ENCODE measurements at places on chromosomes 2 and 18. TPM values are rescaled to one million over a fixed set of nuclear protein-coding genes. Genes with fewer than 3 reads are reported as not detected.

Gene LIMS4
- total RNA-seq: 0.07 TPM

Gene CYS1
- 0.63 TPM for total RNA-seq

DNA sequence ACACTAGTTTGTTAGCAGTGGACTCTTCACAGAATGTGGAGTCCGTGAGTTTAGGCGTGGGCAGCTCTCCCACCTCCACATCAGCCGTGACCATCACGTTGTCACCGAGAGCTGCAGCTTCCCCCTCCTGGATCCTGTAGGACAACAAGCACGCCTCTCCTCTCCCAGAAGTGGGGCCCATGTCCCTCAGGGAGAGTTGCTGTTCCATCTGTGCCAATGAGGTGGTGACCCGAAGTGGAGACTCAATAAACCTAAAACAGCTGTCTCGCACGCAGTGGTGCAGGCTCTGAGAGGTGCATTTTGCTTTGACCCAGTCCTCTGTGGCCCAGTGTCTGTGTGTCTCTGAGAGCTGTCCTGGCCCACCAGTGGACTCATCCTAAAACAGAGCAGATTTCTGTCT, 456.5 kb upstream of the SOX11 start:
- DNase-seq: no peak

Gene POTEC
- not detected for total RNA-seq

Gene UGT1A6
- total RNA-seq: not detected

DNA sequence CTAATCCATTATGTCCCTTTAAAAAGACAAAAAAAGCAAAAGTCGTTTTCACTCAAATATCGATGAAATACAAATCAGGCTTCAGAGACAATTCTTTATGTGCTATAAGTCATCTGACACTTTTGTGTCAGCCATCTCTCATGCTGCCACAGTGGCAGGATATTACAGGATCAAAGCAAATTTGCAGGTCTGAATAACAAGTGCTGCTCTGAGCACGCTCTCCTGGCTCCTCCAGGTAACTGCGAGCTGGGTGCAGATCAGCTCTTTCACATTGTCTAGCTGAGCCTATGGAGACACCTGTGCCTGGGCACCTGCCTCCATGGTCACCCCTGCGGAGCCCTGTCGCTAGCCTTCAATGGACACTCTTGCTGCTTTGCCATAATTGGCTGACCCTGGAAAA, 250.2 kb upstream of the RAB12 start:
- no peak for DNase-seq

GRCh38 chr18:49961271-49961670, 147.9 kb upstream of the ACAA2 start:
- DNase-seq: no peak

Gene UGT1A3
- total RNA-seq: not detected

DNA sequence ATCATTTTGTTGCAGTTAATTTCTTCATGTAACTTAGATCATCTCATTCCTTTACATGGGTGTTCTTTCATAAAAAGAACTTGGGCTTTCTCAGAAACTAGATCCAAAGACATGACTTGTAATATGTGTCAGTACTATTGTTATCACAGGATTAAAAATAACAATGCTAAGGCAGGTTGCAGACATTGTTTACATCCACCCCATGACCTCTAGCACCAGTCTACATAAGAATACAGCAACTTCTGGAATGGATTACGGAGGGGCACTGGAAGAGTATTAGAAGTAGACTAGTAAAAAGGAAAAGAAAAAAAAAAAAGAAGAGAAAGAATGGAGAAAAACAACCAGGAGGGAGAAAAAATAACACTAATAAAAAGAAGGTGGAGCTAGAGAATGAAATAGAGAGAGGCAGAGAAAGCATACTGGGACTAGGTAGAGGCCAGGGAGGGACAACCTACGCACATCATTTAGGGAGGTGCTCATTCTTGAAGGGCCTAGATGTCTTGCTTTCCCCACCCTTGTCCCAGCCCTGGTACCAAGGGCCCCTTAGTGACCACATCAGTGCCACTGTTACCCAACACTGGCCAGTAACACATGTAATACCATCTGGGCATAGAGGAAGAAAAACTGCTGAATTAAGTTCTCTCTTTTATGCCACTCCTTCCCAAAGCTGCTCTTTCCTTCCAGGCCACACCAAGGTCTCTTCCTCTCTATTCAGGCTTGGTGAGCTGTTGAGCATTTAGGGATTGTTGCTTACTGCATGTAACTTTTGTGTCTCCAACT, 70.6 kb upstream of the KLF7 start:
- DNase-seq: no peak

DNA sequence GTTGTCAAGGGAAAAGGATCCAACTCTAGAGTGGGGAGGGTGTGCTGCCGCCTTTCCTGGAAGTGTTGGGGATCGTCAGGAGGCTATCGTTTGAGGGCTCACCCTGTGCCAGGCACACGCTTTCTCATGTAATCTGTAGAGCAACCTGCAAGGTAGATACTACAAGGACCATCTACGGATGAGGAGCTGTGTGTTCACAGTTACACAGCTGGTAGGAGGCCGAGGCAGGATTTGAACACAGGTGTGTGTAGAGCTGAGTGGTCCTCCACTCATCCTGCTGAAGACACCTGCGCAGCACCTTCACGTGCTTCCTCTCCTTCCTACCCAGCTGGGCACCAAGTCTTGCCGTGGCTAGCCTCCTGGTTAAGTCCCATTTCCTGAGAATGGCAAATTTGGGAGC, 68.3 kb downstream of the MARCO start:
- DNase-seq: no peak

Gene TMEM169
- total RNA-seq: 1.1 TPM

DNA sequence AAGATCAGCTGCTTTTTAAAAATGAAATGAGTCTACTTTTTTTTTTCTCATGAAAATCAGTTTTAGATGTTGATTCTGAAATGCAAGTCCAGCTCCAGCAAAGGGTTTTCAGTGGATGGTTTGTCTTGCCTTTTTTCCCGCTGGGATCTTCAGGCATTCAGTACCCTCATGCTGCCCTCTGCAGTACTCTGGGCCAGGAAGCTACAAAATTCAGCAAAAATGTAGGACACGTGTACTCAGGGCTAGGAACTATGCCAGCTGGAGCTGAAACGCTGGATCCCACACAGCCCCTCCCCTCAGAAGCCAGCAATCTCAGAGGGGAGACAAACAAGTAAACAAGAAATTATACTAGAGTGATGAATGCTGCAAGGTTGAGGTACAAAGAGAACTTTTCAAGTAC, 97.3 kb downstream of the MMADHC start:
- no peak for DNase-seq

Gene ERMN
- 0.04 TPM for total RNA-seq

- DNase-seq: no peak
Measured at GRCh38 chr2:133422931-133423351, 145.3 kb downstream of the NCKAP5 start.

Gene AMER3
- 0.14 TPM for total RNA-seq

- DNase-seq: no peak
Measured at GRCh38 chr2:17661460-17661859, 92.2 kb downstream of the SMC6 start.

DNA sequence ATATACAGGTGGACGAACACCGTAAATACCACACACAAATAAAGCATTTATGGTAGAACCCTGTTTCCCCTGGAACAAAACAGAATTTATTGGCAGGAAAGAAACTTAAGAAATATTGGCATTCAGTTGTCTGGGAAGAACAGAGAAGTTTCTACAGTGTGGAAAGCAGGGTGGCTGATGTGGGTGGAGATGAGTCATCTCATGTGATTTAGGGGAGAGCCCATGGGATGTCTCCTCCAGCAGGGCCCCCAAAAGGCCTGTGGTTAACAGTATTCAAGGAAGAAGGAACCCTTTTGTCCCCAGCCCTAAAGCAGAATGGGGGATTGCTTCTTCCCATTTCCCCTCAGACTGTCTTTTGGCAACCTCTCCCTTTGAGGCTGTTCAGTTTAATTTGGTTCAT, 24.2 kb downstream of the SIX3 start:
- DNase-seq: no peak

DNA sequence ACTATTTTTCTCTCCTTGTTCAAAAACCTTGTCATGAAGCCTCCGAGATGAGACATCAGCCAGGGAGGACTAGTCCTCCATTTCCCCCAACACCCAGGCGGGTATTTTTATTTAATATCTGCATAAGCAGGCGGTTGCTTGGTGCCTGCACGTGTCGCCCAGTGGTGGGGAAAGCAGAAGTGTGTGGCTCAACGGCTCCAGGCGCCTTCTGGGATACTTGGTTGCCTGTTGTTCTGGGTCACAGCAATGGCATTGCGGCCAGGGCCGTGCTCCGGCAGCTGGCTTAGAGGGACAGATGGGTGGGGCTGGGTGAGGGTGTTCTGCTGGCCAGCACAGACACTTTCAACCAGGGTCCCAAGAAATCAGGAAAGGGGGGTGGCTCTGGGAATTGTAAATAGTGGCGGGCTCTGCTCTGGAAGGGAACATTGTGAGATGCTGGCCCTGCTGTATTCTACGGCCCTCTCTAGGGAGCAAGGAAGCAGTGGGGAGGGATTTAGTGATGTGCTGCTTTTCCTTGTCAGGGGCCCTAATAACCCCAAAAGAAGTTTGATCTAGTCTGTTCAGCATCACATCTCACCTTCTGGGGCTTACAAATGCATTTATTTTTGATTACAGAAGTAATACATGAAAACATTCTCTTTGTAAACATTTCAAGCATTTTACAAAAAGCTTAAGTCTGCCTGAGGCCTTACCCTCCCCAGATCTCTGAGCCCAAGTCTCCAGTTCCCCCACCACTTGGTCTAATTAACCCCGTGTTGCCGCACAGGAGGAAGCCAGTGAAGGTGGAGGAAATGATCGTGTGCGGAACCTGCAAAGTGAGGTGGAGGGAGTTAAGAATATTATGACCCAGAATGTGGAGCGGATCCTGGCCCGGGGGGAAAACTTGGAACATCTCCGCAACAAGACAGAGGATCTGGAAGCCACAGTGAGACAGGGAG, 1.1 kb downstream of the VAMP8 start:
- peak; percentile 46 for DNase-seq

Gene ALPP
- total RNA-seq: 0.15 TPM

GRCh38 chr2:162490052-162490717, 146.3 kb downstream of the GCA start:
- DNase-seq: no peak

Gene DCDC2C
- total RNA-seq: not detected

DNA sequence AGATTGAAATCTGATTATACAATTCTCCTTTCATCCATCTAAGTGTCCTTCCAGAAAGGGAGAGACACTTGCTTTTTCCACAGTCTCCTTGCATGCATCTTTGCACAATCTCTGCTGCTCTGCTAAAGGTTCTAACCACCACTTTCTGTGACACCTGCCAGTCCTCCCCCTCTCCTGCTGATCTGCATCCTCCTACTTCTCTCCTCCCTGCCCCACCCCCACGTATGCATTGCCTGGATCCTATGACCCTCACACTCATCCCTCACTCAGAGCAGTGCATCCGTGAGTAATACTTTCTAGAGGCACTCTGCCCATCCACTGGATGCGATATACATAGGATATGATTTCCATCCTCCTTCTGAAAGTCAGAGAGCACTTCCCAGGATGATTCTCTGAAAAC, 27.7 kb upstream of the TRAPPC8 start:
- DNase-seq: peak; percentile 46

DNA sequence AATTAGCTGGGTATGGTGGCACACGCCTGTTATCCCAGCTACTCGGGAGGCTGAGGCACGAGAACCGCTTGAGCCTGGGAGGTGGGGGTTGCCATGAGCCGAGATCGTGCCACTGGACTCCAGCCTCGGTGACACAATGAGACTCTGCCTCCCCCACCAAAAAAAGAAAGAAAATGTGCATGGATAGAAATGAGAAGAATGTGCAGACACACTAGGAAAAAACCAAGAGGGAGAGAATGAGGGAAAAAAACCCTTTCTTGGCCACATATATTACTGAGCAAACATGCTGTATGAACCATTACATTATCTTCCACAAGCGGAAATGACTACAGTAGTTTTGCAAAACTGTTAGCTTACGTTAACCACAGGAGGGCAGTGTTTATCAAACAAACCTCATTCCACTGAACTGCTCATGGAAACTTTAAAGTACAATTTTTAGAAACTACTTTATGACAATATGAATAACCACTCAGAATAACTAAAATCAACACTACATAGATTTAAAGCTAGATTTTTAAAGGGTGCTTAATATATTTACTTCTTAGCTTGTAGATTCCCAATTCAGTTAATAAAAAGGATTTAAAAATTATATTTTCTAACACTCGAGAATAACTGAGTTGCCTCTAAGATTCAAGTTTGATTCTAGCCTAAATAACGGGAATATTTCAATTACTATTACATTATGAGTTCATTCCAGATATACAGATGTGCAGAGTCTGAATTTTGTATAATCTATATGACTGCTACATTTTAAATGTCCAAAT, 26.4 kb downstream of the ASXL2 start:
- peak; percentile 30 for DNase-seq

- DNase-seq: no peak
Measured at GRCh38 chr18:61703508-61703907, 189.3 kb downstream of the RNF152 start.

Gene TCF23
- total RNA-seq: not detected

Gene INHBB
- 0.07 TPM for total RNA-seq

GRCh38 chr2:64754570-64754969, 100.9 kb upstream of the SERTAD2 start:
- no peak for DNase-seq

Gene HOXD1
- not detected for total RNA-seq

DNA sequence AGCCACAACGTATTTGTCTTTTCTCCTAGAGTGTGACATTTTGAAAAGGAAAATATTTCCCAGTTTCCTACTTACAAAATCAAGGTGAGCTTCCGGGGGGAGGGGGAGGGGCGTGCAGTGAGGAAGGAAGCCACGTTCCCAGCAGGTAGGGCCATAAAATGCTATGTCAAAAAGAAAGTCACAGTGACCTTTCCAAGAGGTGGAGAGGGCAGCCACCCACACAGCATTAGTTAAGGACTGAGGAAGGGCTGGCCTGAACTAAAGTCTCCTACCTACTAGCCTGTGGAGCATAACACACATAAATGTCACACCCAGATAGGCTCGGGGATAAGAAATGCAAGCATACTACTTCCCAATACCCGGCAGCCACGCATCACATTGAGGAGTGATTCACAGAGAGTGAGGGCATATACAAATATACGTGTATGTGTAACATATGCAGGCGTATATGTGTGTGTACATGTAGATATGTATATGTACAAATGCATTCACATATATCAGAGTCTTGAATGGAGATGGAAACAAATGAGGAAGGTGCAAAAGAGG, 191.1 kb downstream of the STK39 start:
- no peak for DNase-seq

GRCh38 chr2:182077448-182078142, 91.9 kb downstream of the PPP1R1C start:
- peak; percentile 10 for DNase-seq

DNA sequence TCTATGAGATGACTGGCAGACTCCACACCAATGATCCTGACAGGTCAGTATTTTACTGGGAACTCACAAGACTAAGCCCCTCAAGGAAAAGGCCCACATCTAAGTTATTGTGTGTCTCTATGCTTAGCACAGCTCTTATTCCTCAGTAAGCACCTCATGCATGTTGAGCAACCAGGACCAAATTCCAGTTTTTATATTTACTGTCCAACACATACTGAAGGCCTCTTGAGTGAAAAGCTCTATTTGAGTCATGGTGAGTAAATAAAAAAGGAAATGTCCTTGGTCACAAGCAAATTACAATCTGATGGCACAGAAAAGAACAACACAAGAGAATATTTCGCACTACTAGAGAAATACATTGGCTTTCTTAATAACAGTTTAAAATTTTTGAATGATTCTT, 87.9 kb upstream of the ETAA1 start:
- DNase-seq: no peak

Gene NOL4
- 0.07 TPM for total RNA-seq

Gene RND3
- total RNA-seq: 53.3 TPM

Data from H7 (cell line).